ENCODE measurements at places on chromosomes 7 and 10.

DNA sequence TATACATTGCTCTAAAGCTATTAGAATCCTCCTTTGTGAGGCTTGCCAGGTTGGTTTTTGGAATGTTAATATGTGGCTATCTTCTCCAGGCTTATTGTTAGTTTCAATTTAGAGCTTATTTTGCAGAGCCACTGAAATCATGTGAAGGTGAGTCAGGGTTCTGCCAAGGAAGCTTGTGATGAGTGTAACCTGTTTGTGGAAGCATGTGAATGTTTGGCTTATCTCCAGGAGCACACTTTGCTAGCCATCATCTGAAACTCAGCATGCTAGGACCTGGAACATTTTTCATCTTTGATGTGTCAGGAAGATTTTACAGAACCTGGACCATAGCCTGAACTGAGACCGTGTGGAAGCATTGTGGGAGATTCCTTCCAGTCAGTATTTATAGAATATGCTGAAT lies 197.3 kb downstream of the PPP1R9A start:
- no peak for DNase-seq

- DNase-seq = no peak
These were observed 351.6 kb upstream of the ZMIZ1 start for GRCh38 chr10:78717200-78717599.

- DNase-seq = no peak
These were observed 161.5 kb upstream of the SH2B2 start for GRCh38 chr7:102125127-102125596.

- no peak for DNase-seq
These were observed 523.9 kb downstream of the SUGCT start for GRCh38 chr7:40658729-40659128.

- peak; percentile 18 for DNase-seq
These were observed 61.9 kb downstream of the SGMS1 start for GRCh38 chr10:50561816-50562215.

GRCh38 chr10:91992031-91992430 lies 68.5 kb downstream of the BTAF1 start:
- no peak for DNase-seq

DNA sequence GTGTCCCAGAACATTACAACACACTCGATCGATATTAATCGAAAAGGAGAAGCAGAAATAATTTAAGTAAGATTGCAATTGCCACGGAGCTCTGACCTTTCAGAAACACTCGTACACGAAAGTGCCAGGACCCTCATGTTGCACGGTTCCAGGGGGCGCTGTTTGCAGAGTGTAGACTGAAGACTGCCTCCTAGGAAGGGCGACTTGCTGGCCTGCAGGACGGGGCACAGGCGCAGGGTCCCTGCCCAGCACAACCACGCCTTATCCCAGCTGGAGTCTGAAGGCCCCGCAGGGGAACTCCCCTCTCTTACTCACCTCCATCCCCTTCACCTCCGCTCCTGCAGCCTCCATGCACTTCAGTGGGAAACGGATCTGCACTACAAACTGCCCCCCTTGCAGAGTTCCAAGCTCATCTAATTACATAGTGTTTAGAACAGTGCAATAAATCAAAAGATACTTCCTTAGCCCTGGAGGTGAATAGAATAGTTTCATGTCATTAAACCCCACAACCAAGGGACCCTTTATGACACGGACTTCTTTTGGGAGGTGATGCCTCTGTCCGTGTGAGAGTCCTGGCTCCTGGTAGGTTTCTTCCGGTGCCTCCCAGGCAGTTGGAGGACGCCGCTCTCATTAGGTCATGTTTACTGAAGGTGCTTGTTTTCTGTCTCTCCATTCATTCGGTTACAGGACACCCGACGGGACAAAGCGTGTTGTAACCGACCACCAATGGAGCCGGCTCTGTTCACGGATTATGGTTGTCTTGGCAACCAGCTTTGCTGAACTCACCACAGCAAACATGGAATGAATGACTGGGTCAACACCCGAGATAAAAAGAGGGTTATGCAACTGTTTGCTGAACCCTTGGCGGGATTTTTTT lies 262.2 kb downstream of the BAMBI start:
- no peak for DNase-seq

- peak; percentile 9 for DNase-seq
These were observed 24.7 kb upstream of the MTPAP start for GRCh38 chr10:30373596-30374327.

- DNase-seq = no peak
These were observed 35.2 kb downstream of the MRPL32 start for GRCh38 chr7:42967391-42967790.

GRCh38 chr7:36475381-36475780 lies 85.7 kb downstream of the ANLN start:
- no peak for DNase-seq

DNA sequence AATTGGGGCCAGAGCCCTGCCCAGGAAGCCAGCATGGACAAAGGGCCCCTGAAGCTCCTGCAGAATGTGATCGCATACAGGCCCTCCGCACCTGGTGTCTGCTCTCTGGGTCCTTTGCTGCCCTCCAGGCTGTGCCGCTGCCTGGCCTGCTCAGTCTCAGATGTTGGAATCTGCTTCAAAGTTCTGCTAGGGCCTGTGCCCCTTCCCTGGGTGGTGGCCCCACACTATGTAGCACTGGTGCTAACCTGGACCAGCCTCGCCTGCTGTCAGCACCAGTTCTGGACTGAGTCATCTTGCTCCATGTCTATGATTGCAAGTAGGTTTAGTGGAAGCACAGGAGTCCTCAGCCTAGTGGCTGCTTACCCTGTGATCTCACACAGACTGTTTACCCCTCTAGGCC lies 6.3 kb downstream of the MAT1A start:
- no peak for DNase-seq

GRCh38 chr7:157368955-157369354 lies 32.2 kb downstream of the DNAJB6 start:
- no peak for DNase-seq

GRCh38 chr10:92074126-92074887 lies 150.7 kb downstream of the BTAF1 start:
- DNase-seq = no peak

- DNase-seq = no peak
These were observed 156.8 kb upstream of the NFE2L3 start for GRCh38 chr7:25995216-25995615.

DNA sequence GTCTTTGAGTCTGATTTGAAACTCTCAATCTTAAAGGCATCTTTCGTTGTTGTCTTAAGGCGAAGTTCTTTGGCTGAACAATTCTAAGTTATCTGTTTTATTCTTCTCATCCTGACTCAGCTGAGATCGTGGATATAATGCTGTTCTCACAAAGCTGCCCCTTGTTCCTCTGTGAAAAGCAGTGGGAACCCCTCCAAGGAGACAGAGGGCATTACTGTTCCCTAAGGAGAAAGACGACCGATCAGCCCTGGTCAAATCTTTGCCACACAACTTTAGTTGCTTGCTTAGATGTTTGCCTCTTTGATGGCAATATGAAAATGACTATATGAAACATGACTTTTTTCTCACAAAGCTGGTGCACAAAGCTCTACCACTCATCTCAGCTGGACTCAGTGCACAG lies 1016.7 kb downstream of the REEP3 start:
- no peak for DNase-seq

GRCh38 chr7:32126843-32127242 lies 56.6 kb upstream of the PDE1C start:
- DNase-seq = no peak

GRCh38 chr10:11231285-11231684 lies 213.6 kb downstream of the CELF2 start:
- no peak for DNase-seq

DNA sequence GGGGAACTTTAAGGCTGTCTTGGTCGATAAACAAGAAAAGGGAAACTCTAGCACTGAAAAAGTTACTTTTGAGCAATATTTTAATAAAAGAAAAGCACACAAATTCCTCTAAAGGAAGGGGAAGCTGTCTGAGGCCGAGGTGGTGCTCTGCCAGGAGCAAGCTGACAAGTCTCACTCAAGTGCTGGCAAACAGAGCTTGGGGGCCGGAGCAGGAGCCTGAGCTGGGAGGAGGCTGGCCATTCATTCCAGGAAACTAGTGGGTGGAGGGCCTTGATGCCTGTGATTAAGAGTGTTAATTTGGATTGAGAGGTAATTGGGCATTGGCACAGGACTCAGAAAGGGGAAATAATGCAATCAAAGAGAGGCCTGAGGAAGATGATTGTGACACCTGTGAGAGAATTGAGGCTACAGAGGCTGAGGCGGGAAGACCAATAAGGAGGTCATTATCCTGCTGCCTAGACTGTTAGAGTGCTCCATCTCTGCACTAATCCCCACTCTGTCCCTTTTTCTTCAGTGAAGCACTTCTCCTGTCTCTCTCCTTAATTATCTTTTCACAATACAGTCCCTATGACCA lies 154.9 kb upstream of the COL1A2 start:
- no peak for DNase-seq

DNA sequence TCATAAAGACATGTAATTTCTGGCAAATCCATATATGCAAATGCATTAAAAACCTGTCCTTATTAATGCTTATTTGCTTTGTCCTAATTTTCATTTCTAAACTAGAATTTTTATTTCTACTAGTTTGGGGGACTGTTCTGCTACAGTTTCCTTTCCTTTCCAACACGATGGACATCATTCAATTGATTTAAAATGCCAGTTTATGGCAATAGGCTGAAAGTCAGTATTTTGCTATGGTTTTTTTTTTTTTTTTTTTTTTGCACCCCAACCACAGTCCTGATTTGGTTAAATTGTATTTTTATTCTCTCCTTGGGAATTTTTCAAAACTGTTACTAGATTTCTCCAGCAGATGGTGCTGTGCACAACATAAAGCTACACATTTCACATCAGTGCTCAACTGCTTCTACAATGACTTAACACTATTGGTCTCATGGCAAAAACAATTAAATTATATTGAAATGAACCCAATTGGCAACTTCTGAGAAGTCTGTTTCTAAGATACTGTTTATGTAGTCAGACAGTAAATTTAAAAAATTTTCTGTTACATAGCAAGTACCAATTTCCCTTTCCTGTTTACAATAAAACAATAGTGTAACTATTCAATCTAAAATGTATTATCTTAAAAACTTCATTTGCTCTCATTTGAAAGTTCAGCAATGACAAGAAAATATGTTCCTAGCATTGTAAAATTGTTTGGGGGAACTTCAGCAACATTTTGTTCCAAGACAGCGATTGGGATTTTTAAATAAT lies 193.8 kb upstream of the CCDC6 start:
- DNase-seq = peak; percentile 48

DNA sequence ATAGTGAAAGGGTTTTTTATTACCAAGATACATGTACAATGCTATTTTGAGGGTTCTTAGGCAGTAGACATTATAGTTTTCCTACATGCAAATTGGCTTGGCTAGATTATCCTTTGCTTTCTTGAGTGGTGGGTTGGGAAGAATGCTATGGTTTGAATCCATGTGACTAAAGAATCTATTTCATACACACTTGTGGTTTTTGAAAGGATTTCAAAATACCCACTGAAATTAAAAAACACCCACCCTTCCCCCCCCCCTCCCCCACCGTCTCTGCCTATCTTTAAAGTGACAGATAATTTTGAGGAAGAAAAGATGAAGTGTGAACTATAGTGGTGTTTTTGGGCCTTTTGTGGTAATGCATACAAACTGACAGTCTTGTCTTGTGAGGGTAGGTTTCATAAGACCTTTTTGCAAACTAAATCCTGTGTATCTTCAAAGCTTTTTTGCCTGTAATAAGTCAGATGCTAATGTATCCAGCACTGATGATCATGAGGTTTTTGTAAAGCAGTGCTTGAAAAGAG lies 90.9 kb downstream of the TPST1 start:
- no peak for DNase-seq

DNA sequence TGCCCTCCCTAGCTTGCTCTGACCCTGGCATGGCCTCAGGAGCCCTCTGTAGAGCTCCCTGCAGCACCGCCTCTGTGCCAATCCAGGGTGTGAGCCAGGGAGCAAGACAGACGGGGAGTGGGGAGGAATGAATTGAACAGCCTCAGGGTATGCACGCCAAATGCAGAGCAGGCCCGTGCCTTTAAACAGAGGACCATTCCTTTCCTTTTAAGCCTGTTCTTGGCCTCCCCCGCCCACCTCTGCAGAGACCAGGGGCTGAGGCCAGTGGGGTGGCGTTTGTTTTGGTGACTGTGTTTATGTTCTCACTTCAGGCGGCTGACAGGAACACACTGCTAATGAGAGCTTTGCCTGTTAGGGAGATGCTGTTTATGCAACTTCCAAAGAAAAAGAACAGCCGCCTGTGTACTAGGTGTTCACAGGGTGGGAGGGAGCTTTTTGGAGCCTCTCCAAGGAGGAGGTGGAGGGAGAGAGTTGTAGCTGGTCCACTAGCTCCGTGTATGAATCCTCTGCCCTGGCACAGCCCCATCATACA lies 528.1 kb upstream of the DPP6 start:
- DNase-seq = no peak

DNA sequence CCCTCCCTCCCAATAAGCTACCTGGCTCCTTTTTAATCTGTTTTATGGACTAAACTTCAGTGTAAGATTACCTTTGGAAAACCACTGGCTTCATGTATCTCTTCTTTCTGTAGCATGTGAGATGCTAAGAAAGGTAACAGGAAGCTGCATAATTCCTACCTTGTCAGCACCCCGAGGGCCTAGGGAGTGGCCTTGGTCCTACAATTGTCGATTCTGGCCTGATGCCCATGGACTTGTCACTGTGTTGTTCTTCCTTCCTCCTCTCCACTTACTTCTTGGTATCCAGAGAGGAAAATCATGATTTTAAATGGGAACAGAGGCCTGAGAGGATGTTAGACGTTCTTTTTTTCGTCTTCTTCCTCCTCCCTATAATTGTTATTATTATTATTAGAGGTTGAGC lies 42.9 kb upstream of the PDZD8 start:
- DNase-seq = no peak

- DNase-seq = no peak
These were observed 7.5 kb downstream of the RABGEF1 start for GRCh38 chr7:66747881-66748511.

GRCh38 chr10:101833466-101833865 lies 10.1 kb downstream of the KCNIP2 start:
- no peak for DNase-seq

DNA sequence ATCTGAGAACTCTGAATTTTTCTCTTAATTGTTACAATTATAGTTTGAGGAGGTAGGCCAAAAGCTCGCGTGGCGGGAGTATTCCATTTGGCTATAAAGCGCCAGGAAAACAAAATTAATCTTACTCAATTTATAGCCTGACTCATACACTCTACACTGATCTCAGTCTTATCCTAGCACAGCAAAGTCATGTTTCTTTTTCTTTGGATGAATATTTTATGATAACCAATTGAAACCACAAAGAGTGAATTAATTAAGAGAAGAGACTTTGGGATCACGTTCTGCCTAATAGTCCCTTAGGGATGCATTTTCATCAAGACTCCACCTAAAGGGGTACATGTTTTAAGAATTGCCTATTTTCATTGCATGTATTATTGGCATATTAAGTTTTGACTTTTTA lies 420.8 kb downstream of the HGF start:
- no peak for DNase-seq

GRCh38 chr10:132535065-132535651 lies 2.4 kb upstream of the INPP5A start:
- no peak for DNase-seq

GRCh38 chr10:69574571-69574978 lies 1.4 kb upstream of the NEUROG3 start:
- DNase-seq = no peak

- DNase-seq = no peak
These were observed 638.4 kb downstream of the GALNT17 start for GRCh38 chr7:71770269-71770907.
